ENCODE measurements at places on chromosomes 3 and 15. TPM values are rescaled to one million over a fixed set of nuclear protein-coding genes. Genes with fewer than 3 reads are reported as not detected.

DNA sequence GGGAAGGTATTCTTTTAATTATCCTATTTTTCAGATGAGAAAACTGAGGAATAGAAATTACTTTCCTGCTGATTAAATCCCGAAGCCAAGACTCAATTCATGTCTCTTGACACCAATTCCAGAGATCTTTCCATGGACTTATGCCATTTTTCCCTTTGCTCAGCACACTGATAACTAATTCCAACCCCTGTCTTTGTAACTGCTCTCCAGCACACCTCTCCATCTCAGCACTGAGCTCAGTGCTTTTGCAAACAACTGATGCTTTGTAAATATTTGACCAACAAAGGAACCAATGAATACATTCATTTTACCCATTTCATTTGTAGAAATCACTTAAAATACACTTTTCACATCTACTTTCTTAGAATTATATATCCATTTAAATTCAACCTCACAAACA lies 249.1 kb downstream of the IL5RA start:
- DNase-seq: no peak

GRCh38 chr3:114697401-114697800 lies 403.6 kb downstream of the TIGIT start:
- DNase-seq: no peak

DNA sequence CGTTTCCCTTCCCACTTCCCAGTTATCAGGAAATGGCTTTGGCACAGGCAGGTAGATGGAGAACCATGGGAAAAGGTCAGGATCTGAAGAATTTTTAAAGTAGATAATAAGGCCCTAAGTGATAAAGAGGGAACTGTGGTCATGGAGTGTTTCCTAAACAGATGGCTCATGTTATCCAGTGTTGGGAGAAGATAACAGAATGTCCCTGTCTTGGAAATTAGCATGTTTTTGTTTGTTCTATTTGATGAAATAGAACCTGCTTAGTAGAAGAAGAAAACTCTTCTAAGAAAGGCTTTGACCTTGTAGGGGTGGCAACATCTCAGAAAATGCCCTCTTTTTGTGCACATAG lies 8.8 kb downstream of the LRRC3B start:
- DNase-seq: no peak

DNA sequence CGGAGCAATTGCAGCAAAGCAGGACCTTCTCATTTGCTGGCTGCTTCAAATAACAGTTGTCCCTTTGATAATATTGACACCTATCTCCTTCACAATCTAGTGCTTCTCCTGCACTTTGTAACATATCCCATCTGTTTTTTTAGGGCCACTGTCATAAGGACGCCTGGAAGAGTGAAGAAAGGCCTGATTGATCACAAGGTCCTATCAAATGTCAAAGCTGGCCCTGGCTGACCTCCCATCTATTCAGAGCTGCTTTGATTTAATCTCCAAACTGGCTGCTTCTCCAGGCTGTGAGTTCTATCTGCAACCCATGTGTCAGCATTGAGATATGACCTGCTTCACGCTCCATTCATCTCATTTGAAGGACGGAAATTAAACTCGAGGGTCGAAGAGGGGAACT lies 601.2 kb upstream of the KCNMB2 start:
- DNase-seq: no peak

DNA sequence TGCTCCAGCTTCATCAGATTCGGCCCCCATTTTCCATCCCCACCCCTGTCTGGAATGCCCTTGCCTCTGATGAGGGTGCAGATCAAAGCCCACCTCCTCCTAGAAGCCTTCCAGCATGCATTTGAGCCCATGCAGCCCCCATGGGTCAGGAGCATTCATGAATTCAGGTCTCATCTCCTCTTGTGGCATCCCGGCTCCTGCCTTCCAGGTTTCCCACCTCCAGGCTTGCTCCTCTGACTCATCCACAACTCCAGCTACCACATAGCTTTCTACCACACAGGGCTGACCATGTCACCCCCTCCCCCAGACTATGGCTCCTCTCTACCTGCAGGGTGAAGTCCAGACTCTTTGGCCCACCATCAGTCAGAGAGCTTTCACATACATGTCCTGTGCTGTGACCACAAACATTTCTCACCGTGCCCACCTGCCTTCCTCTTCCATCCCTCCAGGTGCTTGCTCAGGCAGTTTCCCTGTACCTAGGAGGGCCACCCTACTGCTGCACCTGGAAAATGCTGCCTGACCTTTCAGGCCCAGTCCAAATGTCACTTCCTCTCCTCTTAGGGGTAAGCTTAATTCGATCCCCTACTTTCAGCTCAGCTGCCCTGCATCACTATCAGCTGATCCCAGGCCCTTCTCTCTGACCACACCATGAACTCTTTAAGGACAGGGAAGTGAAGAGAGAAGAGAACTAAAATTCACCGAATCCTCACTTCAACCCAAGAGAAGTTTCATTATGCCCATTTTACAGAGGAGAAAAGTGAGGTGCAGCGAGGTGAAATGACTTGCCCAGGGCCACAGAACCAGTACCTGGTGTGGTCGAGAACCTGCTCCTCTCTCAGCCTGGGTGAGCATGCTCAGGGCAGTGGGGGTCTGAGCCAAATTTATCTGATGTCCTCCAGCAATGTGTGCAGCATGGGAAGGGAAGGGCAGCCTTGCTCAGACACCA lies 13.7 kb upstream of the FGD5 start:
- no peak for DNase-seq

DNA sequence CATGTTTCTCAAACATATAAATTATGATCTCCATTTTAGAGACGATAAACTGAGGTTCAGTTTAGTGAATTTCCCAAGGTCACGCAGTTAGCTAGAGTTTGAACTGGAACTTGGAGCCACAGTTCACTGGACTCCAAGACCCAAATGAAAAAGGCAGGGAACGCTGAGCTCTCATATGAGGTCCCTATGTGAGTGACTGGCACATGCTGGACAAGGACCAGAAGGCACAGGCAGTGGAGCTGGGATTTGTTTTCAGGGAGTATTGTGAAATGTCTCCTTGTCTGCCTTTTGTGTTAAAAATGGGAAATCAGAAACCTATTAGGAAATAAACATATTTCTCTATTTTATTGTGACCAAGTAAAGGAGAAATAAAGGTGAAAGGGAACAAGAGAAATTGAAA lies 63.5 kb downstream of the MESD start:
- no peak for DNase-seq

- DNase-seq: no peak
Measured at GRCh38 chr3:158801201-158801600, 653 bp upstream of the MFSD1 start.

DNA sequence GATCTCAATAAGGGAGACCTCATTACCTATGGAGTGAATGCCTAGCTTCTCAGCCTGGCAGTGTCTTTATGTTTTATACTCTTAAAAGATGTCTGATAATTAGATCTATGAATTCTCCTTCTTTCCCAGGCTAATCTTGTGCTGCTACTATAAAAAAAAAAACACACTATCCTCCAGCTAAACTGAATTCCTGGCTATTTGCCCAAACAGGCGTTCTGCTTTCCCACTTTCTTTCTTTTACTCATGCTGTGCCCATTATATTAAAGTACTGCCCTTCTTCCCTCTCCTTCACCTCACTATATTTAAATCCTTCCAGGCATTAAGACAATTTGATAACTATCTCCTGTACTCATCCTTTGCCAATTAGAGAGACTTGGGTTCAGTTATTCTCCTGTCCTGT lies 1134.9 kb downstream of the ROBO2 start:
- no peak for DNase-seq

DNA sequence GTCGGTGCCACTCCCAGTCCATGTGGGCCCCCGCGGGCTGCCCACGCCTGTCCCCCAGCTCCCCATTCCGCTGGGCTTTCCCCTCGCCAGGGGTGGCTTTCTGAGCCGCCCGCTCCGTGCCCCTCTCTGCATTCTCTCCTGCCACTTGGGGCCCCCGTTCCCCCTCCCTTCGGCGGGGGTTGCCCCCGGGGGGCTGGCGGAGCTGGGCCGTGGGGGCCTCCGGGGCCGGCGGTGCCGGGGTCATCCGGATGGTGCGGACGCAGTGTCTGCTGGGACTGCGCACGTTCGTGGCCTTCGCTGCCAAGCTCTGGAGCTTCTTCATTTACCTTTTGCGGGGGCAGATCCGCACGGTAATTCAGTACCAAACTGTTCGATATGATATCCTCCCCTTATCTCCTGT lies 46.5 kb downstream of the GRAMD1C start:
- DNase-seq: no peak

GRCh38 chr3:108131475-108132134 lies 40.8 kb upstream of the CD47 start:
- DNase-seq: no peak

- no peak for DNase-seq
Measured at GRCh38 chr3:182364723-182365650, 428.3 kb upstream of the ATP11B start.

DNA sequence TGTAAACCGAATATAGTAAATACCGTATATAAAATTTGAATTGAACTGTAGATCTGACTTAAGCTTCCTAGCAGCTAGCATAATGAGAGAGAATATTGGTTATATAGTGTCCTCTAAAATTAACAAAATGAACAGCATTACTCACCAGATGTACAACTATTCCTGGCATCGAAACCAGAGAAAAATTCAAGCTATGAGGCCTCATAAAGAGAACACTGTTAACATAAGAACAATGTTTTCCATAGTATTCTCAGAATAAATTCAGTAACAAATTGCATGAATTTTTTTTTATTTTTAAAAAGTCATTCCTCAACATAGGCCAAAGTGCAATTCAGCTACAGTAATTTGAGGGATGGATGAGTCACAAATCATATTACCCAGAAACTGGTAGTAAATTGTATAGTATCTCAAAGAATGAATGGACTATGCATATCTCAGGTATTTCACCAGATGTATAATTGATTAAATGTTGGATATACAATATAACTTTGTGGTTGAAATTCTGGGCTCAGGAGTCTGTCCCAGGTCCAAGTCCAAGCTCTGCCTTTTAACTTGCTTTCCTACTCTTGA lies 5.0 kb downstream of the TMEM207 start:
- no peak for DNase-seq

- no peak for DNase-seq
Measured at GRCh38 chr3:123644358-123644757, 59.5 kb upstream of the HACD2 start.

DNA sequence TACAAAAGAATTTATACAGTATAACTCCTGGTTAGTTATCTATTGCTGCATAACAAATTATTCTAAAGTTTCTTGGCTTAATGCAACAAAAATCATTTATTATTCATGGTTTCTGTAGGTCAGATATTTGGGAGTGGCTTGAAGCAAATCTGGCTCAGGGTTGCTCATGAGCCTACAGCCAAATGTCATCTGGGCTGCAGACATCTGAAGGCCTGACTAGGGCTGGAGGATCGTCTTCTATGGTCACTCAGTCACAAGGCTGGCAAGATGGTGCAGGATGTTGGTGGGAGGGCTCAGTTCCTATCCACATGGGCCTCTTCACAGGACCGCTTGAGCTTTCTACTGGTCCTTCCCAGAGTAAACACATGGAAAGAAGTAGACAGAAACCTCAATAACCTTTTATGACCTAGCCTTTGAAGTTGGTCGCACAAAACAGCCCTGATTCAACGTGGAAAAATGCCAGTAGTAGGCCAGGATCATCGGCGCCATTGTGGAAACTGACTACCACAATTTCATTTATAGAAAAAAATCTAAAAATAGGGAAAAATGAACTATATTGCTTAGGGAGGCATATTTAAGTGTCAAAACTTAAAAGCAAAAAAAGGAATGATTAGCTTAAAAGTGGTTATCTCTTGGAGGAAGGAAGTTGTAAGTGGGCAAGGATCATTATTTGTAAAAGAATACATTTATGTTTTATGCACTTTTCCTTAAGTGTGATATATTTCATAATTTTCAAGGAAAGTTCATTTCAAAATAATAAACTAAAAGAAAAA lies 9.9 kb upstream of the MITF start:
- no peak for DNase-seq

DNA sequence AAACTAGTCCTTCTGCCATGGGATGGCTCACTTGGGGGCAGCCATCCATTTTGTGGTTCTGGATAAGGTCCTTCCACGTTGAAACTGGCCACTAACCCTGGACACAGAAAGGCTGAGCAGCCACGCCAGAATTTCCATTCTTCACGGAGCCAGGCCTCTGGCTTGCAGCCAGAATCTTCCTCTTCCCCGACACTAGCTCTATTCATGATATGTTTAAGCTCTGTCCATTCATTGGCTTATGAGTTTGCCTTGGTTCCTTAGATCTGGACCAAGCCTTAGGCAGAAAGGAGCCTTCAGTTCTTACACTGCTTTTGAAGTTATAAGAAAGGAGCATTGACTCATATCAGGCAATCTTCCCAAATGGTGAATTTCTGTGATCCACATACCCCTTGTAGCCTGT lies 288.4 kb upstream of the GOLGA6L4 start:
- no peak for DNase-seq

DNA sequence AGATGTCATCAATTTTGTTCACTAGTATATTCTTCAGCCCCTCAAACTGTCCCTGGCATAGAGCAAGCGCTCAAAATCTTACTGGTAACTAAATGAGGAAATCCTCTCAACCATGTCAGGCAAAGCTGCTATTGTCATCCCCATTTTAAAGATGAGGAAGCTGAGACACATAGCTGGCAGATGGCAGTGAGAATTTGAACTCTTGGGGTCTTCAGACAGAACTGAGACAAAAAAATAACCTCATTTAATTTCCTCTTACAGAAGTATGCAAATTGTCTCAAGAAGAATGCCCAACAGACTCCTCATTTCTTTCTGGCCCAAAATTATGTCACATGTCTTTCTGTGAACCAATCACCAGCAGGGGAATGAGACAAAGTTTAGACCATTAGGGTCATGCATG lies 40.2 kb upstream of the LYZL4 start:
- no peak for DNase-seq

DNA sequence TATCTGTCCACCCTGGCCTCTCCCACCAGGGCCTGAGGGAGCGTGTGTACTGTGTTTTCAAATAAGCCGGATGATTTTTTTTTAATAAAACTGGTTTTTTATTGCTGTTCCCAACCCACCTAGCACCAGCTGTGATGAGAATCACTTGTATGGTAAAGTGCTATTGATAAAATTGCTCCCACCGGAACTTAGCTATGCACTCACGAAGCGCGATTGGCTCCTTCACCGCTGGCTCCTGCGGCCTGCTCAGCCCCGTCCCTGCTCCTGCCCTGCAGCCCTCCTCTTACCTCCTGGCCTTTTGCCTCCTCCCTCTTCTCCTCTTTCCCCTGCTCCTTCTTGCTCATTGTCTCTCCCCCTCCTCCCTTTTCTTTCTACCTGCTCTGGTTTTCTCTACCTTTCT lies 183.7 kb downstream of the TLE3 start:
- DNase-seq: no peak

SNX22 gene
- total RNA-seq: 0.42 TPM

CKMT1A gene
- 0.79 TPM for total RNA-seq

STXBP5L gene
- total RNA-seq: 1.8 TPM

SPSB4 gene
- total RNA-seq: 5.6 TPM

CRYGS gene
- total RNA-seq: 2.7 TPM

TERB2 gene
- total RNA-seq: not detected

CPNE9 gene
- not detected for total RNA-seq

CLSTN2 gene
- 4.9 TPM for total RNA-seq

EOMES gene
- 0.74 TPM for total RNA-seq

FAM43A gene
- 22.4 TPM for total RNA-seq

MESP2 gene
- not detected for total RNA-seq

PRICKLE2 gene
- total RNA-seq: 89.7 TPM

HDC gene
- total RNA-seq: 11.7 TPM

GOLGA8A gene
- total RNA-seq: 43.9 TPM

KCNH8 gene
- total RNA-seq: 1.5 TPM

ERICH6 gene
- 0.21 TPM for total RNA-seq

CPEB1 gene
- total RNA-seq: 4.7 TPM
